Esophagus squamous epithelium (tissue), 5 donors: ENCODE measurements at places on chromosomes 5 and 9.

GRCh38 chr5:150674341-150674821 is 13.3 kb downstream of the MYOZ3 start:
- DNase-seq = no peak

- no peak for DNase-seq
These were observed 60.3 kb downstream of the TTC39B start for GRCh38 chr9:15246708-15247107.

- DNase-seq = no peak
These were observed 120.4 kb downstream of the ZNF462 start for GRCh38 chr9:106983346-106983745.

DNA sequence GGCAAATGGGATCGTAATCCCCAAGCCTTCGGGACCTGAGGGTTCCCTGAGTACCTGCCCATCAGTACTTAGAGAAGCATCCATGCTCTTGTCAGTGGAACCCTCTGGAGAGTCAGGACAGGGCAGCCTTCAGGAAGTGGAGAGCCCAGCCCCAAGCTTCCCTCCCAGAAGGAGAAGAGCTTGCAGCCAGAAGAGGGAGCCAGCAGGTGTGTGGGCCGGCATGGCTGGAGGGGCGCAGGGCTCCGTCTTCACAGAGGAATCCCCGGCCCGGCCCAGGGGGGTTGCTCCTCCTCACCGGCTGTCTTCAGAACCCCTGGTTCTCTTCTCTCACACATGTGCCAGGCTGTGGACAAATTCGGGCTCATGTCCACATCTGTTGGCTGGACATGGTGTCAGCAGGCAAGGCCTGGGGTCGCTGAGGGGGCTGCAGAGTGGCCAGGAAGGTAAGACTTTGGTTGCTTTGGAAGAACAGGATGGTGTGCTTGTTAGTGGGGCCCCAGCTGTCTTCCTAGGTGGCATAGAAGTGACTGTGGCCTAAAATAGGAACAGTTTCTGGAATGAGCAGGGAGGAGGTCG is 58.9 kb upstream of the RXRA start:
- DNase-seq = no peak

GRCh38 chr5:169036079-169036805 is 264.7 kb downstream of the SLIT3 start:
- no peak for DNase-seq
